A549 treated with DMSO at 1 μM for 4 hours (cell line): ENCODE measurements at places on chromosomes 13 and 19. TPM values are rescaled to one million over a fixed set of nuclear protein-coding genes. Genes with fewer than 3 reads are reported as not detected.

Gene SH2D3A
- 12.9 to 14.9 TPM (median 13.3 TPM) in 5 replicates for total RNA-seq

Gene PPAN
- 46.3 to 65.6 TPM (median 52.4 TPM) in 5 replicates for total RNA-seq

Gene VSIG10L
- total RNA-seq: 6.6 to 11.1 TPM (median 9.1 TPM) in 5 replicates

Gene JAK3
- total RNA-seq: 0.20 to 0.43 TPM (median 0.26 TPM) in 5 replicates

Gene ANKRD24
- 0.10 to 0.26 TPM (median 0.23 TPM) in 5 replicates for total RNA-seq

Gene GRIN3B
- total RNA-seq: 1.1 to 2.9 TPM (median 2.4 TPM) in 5 replicates

Gene FCER2
- total RNA-seq: not detected in 5 replicates
